ENCODE measurements at places on chromosomes 6 and 20. TPM values are rescaled to one million over a fixed set of nuclear protein-coding genes. Genes with fewer than 3 reads are reported as not detected.

Gene ZNF292
- total RNA-seq: 15.4 TPM

Gene IFNGR1
- 82.8 TPM for total RNA-seq

Gene BFSP1
- total RNA-seq: 0.22 TPM

Gene ACTL10
- not detected for total RNA-seq

Gene C6orf52
- total RNA-seq: 0.66 TPM

Gene KIFC1
- total RNA-seq: 47.6 TPM

Gene KIAA1755
- total RNA-seq: 0.04 TPM

Gene PRR18
- total RNA-seq: 0.04 TPM

Gene ADAM33
- total RNA-seq: not detected

Gene NMBR
- total RNA-seq: not detected

Gene DEFB132
- not detected for total RNA-seq

Gene TENT5A
- 15.4 TPM for total RNA-seq

Gene MCHR2
- total RNA-seq: not detected

Gene TRIM15
- 30.4 TPM for total RNA-seq

Gene ZBTB46
- 10.9 TPM for total RNA-seq

Gene MLIP
- total RNA-seq: 0.33 TPM

Gene PLCB4
- total RNA-seq: not detected
